ENCODE measurements at places on chromosomes 4 and X.

DNA sequence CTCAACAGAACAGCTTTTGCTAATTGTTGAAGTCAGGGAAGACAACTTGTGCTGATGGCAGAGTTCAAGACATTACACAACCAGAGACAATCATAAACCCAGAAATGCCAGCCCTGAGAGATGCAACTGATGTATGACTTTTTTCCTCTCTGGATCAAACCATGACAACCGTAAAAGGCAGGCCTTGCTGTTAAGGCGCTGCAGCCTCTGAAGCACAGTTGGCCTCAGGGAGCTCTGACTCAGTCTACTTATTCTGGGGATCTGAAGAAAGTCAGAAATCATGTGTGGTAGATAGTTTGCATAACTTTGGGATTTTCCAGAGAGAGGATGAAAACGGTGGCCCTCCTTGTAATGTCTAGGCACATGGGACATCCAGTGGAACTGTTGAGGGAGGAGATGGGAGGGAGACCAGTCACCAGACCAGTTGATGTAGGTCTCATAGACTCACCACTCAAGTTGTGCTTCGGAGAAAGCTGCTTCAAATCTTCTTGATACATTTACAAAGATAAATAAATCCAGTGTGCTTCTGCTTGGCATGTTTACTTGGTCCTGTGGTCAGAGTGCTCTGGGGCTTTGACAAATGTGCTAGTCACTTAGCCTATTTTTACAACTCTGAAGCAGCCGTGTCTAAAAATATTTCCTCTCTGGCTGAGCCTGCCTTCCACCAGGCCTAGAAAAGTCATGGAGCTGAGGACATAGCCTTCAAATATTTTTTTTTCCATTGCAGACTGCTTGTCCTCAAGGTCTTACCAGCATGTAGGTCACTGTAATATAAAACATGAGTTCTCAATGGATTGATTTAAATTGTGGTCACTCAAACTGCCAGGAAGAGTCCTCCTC is 7.5 kb downstream of the HADH start:
- no peak for DNase-seq

- DNase-seq = no peak
These were observed 115.9 kb downstream of the MAML3 start for GRCh38 chr4:140038031-140038533.

DNA sequence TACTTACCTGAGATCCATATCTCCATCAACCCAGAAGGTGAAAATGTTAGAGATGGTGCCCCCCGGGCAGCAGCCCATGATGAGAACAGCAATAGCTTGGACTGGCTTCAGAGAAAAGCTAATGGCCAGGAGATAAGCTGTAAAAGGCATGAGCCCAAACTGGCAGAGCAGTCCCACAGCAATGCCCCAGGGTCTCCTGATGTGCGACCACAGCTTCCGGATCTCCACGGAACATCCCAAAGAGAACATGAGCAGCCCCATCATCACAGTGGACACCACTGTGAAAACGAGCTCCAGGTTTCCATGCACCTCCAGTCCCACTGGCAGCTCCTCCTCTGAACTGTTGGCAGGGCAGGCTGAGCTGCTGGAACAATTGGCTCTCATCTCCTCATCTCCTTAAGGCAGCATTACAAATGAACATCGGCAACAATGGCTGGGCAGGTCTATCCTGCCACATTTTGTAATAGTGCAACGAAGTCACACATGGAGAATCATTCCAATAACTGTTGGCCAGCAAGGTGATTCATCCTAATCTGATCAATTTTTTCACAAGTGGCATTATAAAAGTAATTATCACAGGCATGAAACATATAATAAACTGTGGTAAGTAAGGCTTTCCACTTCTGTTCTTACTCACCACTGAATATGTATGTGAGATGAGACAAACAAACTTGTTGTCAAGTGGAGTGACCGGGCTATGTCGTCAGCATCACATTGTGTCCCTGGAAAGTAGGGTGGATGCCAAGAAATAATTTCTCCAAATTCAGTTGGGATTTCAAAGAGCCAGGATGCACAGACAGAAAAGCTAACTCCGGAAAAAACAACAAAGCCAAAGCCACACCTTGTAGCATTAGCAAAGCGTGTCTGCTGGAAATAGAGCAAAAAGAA is at the start of gene SLC10A6:
Gene SLC10A6 (minus strand): TSS at position 653 of the 888 bp plus-strand sequence. CDS start 269 bp downstream, at position 384.
- DNase-seq = no peak

DNA sequence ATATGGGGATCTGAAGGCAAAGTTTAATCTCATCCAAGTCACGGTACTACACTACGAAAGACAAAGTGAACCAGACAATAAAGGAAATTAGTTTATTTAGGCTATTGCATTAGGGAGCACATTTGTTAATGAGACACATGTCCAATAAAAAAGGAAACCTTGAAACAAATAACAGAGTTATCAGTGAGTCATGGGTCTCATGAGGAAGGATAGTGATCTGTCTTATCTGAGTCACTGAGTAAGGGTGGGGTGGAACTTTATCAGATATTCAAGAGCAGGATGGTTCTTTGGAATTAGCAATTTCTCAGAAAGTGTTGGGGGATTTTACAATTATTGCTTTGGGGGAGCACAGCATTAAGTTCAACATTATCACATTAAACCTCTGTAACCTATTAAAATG is 188.9 kb upstream of the IL1RAPL1 start:
- no peak for DNase-seq

- no peak for DNase-seq
These were observed 11.7 kb downstream of the MAGED2 start for GRCh38 chrX:54819201-54819600.

DNA sequence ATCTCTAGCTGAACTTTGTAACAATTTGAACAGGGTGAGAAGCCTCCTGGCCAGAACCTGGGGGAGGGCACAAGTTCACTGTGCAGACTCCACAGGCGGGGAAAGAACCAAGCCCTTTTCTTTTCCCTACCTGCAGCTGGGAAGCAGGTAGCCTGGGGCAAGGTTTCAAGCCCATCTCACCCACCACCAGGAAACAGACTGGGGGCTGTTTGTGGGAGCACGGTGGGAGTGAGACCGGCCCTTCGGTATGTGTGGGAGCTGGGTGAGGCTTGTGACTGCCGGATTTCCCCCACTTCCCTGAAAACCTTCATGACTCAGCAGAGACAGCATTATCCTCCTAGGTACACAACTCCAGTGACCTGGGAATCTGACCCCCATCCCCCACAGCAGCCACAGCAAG is 211.7 kb downstream of the ZNF674 start:
- DNase-seq = no peak

- no peak for DNase-seq
These were observed 2.9 kb downstream of the KIF4A start for GRCh38 chrX:70292788-70293187.

- DNase-seq = no peak
These were observed 1310.7 kb upstream of the TENM3 start for GRCh38 chr4:180932370-180933001.
